Epithelial cell of esophagus (primary cell): ENCODE measurements at places on chromosomes 3 and 15.

- DNase-seq = no peak
These were observed 42.7 kb downstream of the METTL6 start for GRCh38 chr3:15384510-15385237.

DNA sequence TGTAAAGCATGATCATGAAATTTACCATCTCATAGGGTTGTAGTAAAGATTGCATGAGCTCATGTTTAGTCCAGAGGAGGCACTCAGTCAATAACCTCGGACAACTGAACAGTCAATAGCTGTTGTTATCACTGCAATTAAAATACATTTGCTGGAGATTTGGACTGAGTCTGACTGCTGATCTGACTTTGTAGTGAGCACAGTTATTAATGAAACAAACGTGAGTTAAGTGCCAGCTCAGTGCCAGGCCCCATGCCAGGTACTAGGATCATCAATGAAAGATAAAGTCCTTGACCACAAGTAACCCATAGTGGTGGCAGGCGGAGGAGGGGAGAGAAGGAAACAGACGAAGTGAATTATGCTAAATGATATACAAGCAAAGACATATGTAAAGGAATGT is 43.7 kb upstream of the PRICKLE2 start:
- DNase-seq = no peak

- peak; percentile 67 for DNase-seq
These were observed 746.3 kb downstream of the ZPLD1 start for GRCh38 chr3:103181160-103181559.

GRCh38 chr15:92097474-92098178 is 244.1 kb downstream of the SLCO3A1 start:
- peak; percentile 64 for DNase-seq

DNA sequence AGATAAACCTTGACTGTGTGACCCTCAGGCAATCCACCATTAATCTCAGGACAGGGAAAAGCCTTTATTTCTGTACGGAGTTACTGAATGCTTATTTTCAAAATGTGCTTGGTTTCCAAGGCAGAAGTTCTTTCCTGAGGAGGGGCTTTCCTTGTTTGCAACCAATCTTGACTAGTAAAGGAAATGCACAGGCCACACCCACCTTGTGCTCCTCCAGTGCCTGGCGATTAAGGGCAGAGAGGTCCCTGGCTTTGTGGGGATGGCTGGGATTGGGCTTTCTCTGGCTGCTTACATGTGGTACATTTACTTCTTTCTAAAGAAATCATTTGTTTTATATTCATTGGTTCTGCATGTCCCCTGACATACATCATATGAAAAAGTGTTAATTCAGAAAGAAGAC is 47.8 kb downstream of the ZNF621 start:
- DNase-seq = no peak

GRCh38 chr3:39190281-39191025 is 1.9 kb downstream of the XIRP1 start:
- DNase-seq = no peak
